ENCODE measurements at places on chromosomes 11 and 22. TPM values are rescaled to one million over a fixed set of nuclear protein-coding genes. Genes with fewer than 3 reads are reported as not detected.

DNA sequence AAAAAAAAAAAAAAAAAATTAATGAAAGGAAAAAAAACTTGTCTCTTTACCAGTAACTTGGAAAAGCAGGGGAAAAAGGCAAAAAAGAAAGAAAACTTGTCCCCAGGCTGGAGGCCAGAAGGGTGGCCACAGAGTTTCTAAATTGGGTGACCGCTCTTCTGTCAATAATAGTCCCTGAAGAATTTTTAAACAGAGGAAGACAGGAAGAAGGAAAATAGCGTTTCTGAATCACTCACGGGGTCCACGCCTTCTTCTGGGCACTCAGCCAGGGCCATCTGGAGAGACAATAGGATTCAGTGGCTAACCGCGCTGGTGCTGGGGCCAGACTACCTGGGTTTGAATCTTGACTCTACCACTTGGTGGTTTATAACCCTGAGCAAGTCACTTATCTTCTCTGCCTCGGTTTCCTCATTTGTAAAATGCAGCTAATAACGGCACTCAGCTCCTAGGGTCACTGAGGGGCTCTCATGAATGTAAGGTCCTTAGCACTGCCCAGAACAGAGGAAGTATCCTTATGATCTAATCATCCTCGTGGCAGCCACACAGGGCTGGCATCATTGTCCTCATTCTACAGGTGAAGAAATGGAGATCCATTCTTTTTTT, 7.0 kb downstream of the C11orf86 start:
- no peaks in the 10 kb centered on the region for H3K36me3 ChIP-seq
- no peak overlapping the region for H3K4me3 ChIP-seq
- H3K4me1 ChIP-seq, result peaks cover 6% of the 10 kb centered on the region
- no peak overlapping the region for H3K27ac ChIP-seq
- no peak for DNase-seq

DNA sequence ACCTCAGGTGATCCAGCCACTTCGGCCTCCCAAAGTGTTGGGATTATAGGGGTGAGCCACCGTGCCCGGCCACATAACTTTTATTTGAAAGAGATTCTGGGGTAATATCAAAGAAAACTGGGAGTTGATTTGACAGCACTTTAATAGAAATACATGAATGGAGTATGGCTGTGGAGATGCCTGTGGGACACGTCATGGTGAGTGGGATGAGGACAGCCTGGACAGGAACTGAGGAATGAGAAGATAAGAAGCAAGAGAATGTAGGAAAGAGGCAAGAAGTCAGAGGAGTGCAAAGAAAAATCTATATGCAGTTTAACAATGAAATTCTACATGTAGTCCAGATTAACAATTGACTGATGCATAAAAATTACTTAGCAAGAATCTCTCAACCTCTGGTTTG, 31.0 kb downstream of the SLC22A6 start:
- no peak overlapping the region for H3K4me3 ChIP-seq
- H3K4me1 ChIP-seq, result no peaks in the 10 kb centered on the region
- H3K27ac ChIP-seq, result no peak overlapping the region
- no peaks in the 10 kb centered on the region for H3K27me3 ChIP-seq

DNA sequence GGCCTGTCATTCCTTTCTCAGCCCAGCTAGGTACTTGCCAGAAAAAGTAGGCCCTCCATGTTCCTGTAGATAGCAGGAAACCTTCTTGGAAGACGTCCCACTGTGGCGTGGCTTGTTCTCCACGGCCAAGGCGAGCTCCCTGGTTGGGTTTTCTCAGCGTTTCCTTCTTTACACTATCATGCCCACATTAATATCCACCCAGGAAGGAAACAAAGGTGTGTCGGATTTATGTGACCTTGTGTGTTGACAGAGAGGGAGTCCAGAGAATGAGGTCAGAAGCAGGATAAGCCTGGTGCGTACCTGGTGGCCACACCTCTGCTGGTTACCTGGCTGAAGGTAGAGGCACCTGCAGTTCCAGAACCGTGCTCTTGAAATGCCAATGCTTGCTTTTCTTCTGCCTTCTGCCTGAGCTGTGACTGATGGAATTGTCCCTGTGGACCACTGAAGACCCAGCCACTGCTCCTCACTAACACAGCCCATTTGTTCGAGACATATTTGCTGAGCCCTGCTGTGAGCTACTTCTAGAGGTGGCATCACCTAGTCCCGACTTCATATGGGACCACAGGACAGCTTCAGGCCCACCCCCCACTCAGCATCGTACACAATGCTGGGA, 7.9 kb downstream of the ASPHD2 start:
- peaks cover 5% of the 10 kb centered on the region for H3K36me3 ChIP-seq
- peaks cover 10% of the 10 kb centered on the region for H3K4me1 ChIP-seq
- no peaks in the 10 kb centered on the region for H3K27me3 ChIP-seq
- no peak for DNase-seq

Gene CHST1
- total RNA-seq, result not detected

DNA sequence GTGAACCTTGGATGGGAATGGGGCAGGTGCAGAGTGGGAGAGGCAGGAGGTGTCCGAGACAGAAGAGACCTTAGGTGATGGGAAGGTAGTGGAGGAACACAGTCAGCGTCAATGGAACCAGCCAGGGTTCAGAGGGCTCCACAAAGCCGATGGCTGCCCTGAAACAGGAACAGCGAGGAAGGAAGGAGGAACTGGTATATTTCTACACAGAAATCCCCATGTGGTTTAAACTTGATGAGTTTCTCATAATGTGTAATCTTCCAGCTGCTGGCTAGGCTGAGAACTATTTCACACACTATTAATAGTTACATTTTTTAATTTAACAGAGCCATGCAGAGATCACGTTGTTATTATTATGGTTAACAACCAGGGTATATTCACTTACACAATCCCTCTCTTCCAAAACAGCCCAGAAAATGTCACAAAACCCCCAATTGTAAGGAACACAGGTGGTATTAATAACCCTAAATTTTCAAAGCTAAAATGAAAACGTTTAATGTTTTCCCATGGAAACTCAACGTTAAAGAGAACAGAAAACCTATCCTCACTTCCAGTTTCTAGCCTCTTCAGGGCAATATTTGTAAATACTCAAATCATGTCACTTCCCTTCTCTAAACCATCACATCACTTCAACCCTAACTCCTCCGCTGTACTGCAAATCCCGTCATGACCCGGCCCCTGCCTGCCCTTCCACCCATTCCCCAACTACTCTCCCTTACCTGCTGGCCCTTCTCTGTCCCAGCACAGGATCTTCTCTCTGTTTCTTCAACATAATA, 74.5 kb upstream of the ARFGAP3 start:
- H3K27me3 ChIP-seq, result no peaks in the 10 kb centered on the region
- peaks cover 82% of the 10 kb centered on the region for H3K4me1 ChIP-seq
- H3K27ac ChIP-seq, result peak overlapping the region; percentile 99
- peak overlapping the region; percentile 74 for H3K4me3 ChIP-seq
- DNase-seq, result peak; percentile 79

DNA sequence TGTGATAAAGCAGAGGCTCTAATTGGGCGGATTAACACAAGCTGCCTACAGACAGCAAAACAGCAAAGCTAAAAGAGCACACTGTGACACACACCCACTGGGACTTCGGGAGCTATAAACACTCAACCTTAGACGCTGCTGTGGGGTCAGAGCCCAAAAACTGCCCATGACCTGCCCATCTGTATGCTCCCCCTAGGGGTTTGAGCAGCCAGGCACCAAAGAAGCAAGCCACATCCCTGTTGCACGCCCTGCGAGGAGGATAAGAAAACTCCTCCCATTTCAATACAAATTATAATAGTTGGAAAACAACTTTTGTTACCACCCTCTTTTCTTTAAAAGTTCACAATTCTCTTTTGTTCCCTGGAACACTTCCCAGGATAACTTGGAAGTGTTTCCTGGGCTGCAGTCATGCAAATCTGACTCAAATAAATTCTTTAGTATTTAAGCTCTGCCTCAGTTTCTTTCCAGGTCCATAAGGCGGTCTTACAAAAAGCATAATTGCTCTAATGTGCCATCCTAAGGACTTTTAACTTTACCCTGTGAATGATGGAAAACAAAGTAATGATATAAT, 86.4 kb downstream of the DLG2 start:
- no peak overlapping the region for H3K27ac ChIP-seq
- H3K4me3 ChIP-seq, result no peak overlapping the region
- H3K4me1 ChIP-seq, result no peaks in the 10 kb centered on the region

- peaks cover 3% of the 10 kb centered on the region for H3K36me3 ChIP-seq
- H3K27ac ChIP-seq, result no peak overlapping the region
- no peaks in the 10 kb centered on the region for H3K27me3 ChIP-seq
- H3K4me3 ChIP-seq, result no peak overlapping the region
Measured at GRCh38 chr11:3927129-3927796, 71.8 kb downstream of the STIM1 start.

GRCh38 chr11:20119315-20119714, 41.0 kb downstream of the DBX1 start:
- no peak for DNase-seq
- no peak overlapping the region for H3K4me3 ChIP-seq
- H3K36me3 ChIP-seq, result no peaks in the 10 kb centered on the region
- H3K4me1 ChIP-seq, result no peaks in the 10 kb centered on the region
- H3K27me3 ChIP-seq, result no peaks in the 10 kb centered on the region

DNA sequence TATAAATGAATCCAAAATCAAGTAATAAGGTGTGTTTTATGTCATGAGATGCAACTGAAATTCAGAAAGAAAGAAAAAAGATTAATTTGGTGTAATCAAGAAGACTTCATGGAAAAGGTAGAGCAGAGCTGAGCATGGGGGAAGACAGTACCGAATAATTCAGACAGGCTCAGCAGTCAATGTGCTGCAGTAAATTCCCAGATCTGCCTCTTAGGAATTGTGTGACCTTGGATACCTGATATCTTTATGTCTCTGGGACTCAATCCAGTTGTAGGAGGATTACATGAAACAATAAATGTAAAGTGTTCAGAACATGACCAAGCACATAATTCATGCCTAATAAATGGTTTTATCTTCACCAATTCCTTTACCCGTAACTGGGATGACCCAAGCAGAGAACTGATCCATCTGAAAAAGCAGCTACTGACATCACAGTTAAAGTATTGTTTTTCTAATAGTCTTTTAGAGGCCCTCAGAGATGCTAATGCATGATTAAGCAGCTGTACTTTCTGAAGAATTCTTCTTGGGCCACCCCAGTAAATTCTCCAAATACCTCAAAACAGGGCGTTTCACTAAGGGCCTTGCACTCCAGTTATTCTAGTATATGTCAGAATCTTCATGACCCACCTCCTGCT, 7.8 kb downstream of the MS4A12 start:
- no peak overlapping the region for H3K27ac ChIP-seq
- DNase-seq, result no peak
- no peaks in the 10 kb centered on the region for H3K27me3 ChIP-seq
- no peak overlapping the region for H3K4me3 ChIP-seq

DNA sequence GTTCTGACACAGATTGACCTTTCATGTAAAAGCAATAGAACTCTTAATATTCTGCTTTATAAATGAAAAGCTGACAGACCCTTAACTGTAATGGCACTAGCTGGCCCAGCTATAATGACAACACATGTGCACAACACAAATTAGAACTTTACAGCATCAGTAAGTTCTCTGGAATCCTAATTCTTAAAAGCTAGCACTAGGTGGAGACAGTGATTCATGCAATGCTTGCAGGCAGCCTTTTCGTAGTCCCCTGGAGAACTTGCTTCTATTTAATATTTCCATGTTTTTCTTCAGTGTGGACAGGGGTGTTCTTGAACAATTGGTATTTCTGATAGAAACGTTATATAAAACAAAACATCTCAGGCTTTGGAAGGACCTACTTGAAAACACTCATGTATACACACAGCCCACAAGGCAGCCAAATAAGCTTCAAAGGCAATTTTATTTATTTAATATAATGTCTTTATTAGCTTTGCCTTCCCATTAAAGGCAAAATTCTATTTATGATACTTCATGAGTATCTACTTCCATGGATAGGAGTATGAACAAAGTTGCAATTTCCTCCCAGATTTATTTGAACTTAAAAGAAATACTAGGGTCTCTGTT, 374.3 kb upstream of the MPPED2 start:
- DNase-seq, result no peak
- H3K27me3 ChIP-seq, result no peaks in the 10 kb centered on the region
- H3K4me3 ChIP-seq, result no peak overlapping the region
- H3K27ac ChIP-seq, result no peak overlapping the region

DNA sequence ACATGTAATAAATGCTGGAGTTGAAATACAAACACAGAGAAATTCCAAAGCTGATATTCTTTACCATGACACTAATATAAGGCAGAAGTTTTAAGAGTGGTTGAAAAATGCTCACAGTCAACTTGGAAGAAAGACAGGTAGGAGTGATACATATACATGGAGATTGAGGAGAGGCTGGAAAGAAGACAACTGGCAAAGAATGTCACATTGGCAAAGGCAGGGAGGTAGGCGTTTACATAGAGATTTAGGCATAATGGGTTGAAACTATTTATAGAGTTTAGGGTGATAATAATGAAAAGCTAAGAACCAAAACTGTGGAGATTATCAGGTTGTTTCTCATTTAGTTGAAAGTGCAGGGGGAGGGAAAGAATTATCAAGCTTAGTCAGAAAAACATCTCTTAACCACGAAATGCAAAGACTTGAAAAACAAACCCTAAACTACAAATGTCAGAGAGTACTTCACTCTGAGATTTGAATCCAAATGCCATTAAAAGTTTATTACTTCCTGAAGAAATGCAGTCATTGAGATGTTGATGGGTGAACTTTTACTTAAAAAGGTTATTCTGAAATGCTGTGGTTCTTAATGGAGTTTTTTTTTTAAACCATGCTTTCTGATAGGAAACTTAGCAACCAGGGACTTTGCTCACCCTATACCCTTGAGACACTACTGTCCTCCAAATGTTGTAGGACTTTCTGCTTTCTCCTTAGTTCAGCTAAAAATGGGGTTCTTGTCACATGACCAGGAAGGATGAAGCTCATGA, 138.4 kb upstream of the CCDC90B start:
- H3K27ac ChIP-seq, result no peak overlapping the region
- H3K4me1 ChIP-seq, result no peaks in the 10 kb centered on the region
- no peak overlapping the region for H3K4me3 ChIP-seq
- H3K27me3 ChIP-seq, result no peaks in the 10 kb centered on the region
- H3K36me3 ChIP-seq, result no peaks in the 10 kb centered on the region

GRCh38 chr11:2529173-2529572, 84.4 kb downstream of the KCNQ1 start:
- H3K4me1 ChIP-seq, result peaks cover 19% of the 10 kb centered on the region

Data from GM12878 (cell line).